ENCODE measurements at places on chromosomes 4 and X. TPM values are rescaled to one million over a fixed set of nuclear protein-coding genes. Genes with fewer than 3 reads are reported as not detected.

GRCh38 chrX:136067966-136068365 is 79.4 kb upstream of the FHL1 start:
- DNase-seq, result no peak

DNA sequence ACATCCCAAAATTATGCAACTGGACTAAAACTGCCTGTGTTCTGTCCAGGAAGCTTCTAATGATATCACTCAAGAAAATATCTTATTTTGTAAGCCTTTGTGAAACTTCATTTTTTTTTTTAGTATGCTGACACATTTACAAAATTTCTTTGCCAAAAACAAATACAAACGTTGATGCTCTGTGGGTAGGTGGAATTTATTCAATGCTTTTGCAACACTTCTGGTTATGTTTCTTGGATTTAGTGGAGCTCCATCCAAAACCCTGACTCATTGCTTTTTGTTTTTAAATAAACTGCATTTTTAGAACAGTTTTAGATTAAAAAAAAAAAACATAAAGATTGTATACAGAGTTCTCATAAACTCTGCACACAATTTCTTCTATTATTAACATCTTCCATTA is 250.9 kb upstream of the MAOA start:
- DNase-seq, result no peak

DNA sequence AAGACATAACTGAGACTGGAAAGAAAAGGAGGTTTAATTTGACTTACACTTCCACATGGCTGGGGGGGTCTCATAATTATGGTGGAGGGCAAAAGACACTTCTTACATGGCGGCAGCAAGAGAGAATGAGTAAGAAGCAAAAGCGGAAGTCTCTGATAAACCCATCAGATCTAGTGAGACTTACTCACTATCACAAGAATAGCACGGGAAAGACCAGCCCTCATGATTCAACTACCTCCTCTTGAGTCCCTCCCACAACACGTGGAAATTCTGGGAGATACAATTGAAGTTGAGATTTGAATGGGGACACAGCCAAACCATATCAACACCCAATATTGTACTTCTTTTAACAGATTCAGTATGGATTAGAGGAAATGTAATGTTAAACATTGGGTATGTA is 646.6 kb downstream of the ANKRD50 start:
- no peak for DNase-seq

- DNase-seq, result no peak
These were observed 145.0 kb downstream of the GPC3 start for GRCh38 chrX:133840415-133840814.

DNA sequence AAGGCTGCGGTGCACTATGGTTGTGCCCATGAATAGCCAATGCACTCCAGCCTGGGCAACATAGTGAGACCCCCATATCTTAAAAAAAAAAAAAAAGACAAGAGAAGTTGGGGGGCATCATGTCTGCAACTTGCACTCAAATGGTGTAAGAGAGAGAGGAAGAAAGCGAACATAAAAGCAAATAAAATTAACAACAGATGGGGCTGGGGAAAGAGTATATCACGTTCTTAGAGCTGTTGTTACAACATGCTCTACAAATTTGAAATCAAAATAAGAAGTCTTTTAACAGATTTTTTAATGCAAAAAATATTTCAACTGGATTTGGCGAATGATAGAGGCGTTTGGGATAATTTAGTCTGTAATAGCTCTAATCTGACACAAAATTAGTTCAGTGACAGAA is 144.9 kb downstream of the FNIP2 start:
- DNase-seq, result no peak

GRCh38 chrX:32871636-32872035 is 339.7 kb downstream of the DMD start:
- no peak for DNase-seq

DNA sequence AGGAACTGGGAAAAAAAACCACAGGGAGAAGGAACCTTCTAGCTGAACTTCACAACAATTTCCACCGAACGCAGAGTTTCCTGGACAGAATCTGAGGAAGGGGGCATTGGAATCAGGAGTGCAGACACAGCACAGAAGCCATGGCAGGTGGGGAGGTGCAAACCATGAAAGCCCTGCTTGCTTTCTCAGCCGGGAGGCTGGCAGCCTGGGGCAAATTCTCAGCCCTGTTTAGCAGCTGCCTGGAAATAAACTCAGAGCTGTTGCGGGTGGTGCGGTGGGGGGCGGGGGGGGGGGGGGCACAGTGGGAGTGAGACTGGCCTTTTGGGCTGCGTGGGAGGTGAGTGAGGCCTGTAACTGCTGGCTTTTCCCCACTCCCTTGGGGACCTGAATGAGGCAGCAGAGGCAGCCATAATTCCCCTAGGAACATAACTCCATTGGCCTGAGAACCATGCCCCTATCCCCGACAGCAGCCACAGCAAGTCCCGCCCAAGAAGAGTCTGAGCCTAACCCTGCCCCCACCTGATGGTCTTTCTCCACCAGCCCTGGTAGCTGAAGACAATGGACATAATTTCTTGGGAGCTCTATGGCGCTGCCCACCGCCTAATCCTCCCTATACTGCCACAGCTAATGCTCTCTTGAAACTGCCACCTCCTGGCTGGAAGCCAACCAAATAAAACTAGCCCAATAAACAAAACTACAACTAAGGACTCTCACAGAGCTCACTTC is 176.3 kb downstream of the FAM13A start:
- DNase-seq, result no peak

DNA sequence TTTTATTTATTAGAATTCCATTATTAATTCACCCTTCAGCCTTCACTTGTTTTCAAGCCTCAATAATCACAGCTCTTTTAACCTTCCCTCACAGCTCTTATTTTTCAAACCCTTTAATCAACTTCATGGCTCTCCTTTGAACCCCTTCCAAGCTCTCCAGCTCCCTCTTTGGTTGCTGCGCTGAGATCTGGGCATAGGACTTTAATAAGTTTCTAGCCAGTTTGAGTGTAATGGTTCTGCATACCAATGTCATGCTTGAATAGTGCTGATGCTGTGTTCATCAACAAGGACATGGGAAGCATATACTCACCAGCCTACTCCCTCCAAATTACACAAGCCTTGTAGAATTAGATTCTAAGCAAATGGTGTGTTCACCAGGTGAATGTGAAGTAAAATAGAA is 3.5 kb upstream of the RNF212 start:
- DNase-seq, result no peak

GRCh38 chrX:72048510-72049455 is 82.9 kb downstream of the RTL5 start:
- DNase-seq, result peak; percentile 14

DNA sequence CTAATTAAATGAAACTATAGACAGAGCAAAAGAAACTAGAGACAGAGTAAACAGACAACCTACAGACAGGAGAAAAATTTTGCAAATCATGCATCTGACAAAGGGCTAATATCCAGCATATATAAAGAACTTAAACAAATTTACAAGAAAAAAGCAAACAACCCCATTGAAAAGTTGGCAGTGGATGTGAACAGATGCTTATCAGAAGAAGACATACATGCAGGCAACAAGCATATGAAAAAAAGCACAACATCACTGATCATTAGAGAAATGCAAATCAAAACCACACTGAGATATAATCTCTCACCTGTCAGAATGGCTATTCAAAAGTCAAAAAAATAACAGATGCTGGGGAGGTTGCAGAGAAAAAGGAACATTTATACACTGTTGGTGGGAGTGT is 14.8 kb downstream of the ZNF280C start:
- no peak for DNase-seq

DNA sequence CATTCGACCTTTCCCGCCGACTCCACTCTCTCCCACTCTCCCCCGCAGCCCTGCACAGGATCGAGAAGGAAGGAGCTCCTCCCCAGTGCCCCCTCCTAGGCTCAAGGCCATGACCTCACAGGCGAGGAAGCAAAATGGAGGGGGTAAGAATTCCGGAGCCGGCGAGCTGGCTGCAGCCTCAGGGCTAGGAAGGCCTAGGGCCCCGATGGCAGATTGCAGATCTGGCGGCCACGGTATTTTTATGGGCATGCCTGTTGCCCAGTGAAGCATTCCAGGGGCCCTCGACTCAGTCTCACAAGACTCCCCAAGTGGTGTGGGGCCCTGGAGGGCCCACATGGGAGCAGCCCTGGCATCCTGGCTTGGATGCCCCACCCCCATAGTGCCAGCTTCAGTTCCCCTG is 942 bp upstream of the L1CAM start:
- no peak for DNase-seq

DNA sequence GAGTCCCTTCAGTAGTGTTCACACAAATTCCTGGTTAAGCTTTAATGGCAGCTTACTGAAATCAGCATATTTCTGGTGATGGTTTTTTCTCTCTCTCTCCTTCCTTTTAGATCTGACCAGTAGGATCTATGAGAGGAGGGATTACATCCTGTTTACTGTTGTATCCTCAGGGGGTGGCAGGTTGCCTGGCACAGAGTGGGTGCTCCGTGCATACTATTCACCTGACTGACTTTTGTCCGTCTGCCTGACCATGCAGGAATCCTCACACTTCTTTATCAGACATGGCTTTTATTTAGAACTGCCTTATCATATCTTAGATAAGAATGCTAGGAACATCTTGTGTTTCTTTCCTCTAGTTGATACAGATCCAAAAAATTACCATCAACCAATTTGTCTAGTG is 29.6 kb downstream of the MCUB start:
- no peak for DNase-seq

Gene GAGE10
- total RNA-seq, result not detected

Gene SAGE1
- not detected for total RNA-seq
